Activated CD4-positive, alpha-beta T cell treated with anti-CD3 and anti-CD28 coated beads for 48 hours (primary cell): ENCODE measurements at places on chromosomes 4 and X.

GRCh38 chr4:26789208-26789607 is 71.4 kb upstream of the STIM2 start:
- DNase-seq = no peak

GRCh38 chr4:52842792-52843191 is 19.3 kb upstream of the RASL11B start:
- DNase-seq = no peak

DNA sequence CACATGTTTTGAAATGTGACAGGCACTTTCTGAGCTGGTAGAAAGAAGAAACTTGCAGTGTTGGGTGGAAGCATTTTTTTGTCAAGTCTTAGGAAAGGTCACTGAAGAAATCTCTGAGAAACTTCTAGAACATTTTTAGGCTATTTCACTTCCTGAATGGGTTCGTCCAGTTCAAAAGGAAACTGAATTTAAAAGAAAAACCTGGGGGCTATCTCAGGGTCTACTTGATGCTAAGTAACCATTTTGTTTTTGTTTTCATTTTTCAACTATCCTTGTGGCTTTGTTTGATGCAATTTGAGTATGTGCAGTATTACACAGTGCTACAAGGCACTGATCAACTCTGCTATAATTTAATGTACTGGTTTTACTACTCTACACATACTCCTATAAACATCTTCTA is 34.0 kb upstream of the AMOT start:
- no peak for DNase-seq

DNA sequence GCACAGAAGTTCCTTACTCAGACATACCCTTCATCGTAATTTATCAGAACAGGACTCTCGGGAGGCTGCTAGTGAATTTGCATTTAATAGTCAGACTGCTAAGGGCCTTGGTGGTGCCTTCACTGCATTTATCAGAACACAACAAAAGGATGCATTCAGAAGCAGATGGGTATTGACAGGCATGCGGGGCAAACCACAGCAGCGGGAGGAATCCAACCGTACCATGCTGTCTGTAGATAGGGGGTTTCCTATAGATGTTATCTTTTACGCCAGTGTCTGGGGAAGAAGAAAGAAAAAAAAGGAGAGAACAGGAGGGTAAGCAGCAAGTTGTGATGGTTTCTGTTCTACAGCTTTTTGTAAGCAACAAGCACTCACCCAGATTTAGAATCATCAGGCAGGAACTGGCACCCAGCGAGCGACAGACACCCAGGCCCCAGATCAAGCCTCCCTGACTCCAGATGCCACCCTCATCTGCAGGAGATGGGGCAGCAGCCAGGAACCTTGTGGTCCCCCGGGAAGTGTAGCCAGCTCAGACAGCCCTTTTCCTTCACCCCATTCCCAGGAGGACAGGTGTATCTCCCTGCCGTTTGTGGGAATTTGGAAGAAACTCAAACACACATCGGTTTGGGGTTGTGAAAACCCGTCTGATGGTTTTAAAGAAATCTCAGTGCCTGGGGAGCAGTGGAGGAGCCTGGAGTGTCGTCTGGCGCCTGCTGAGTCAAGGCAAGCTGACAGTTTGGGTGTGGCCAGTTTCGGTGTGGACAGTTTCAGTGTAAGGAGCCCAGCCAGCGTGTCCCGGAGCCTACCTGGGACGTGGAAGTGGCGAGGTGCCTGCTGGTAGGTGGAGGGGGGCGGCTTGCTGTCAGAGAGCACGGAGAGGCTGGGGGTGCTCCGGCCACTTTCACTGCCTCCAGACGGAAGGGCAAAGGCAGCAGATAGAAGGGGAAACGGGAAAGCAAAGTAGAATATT is 80.0 kb upstream of the AFAP1 start:
- DNase-seq = no peak

DNA sequence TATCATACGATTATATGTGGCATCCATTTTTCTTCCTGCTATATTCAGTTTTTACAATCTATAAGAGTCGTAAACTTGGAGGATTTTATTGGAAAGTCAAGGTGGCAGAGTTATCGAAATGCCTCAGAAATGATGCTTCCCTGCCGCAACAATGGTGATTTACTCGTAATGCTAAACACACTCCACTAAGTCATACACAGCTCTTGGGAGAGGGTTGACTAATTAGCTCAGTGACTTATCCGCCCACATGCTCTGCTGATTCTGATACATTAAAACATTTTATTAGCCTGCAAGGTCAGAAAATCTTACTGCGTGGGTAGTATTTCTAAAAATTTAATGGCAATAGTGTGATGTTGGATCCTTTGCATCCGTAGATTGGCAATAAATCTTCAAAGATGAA is 420.1 kb downstream of the ARAP2 start:
- DNase-seq = no peak
